CD4-positive, alpha-beta T cell (primary cell): ENCODE measurements at places on chromosomes 16 and 17.
A peak's percentile ranks its signal among the peaks of the same experiment; 100 is the strongest.

DNA sequence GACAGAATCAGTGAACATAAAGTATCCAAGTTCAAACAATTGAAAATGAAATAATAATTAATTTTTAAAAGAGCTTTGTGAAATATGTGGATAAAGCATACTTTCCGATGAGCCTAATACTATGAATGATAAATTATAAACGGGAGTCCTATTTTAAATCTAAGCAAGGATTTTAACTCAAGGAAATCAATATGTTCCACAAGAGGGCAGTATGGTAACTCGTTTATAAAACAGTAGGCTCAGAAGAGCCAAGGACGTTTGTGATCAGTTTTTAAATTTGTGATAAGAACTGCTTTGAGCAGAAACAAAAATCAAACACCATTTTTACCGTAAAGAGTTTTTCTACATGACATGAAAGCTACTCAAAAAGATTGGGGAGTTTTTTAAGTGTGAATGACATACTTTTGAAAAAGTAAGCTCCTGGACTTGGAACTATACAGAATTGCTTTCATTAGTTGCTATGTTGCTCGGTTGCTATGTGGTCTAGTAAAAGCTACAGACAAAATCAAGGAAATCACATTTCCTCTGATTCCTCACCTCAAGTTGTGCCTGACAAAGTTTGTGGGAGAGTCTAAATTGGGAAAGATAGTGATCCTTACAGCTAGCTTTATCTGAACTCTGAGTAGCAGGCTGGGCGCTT lies 11.8 kb upstream of the TEKT1 start:
- DNase-seq: no peak

DNA sequence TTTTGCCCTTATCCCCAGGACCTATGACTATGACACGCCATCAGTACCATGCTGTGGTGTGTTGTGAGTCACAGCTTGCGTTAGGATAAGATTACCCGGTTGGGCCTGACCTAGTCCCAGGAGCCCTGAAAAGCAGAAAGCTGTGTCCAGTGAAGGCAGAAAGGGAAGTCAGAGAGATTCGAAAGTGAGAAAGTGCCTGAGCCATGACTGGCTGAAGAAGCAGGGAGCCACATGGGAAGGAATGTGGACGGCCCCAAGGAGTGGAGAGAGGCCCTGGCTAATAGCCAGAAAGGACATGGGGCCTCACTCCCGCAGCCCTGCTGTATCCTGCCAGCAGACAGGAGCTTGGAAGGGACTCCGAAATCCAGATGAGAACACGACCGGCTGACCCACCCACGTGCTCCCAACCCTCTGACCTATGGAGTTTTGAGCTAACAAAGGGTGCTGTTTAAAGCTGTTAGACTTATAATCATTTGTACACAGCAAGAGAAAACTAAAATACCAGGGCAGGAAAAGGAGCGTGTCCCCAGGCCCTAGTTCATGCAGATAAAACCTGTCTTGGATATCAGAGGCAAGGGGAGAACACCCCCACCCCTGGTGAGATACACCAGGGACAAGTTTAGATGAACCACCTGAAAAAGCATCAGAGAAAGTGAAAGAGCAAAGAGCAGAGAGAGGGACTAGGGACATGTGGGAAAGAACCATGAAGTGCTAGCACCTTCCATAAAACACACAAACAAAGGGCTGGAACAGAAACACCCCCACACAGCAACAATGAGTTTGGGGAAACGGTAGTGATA lies 115.3 kb downstream of the SLC39A11 start:
- no peak for DNase-seq

DNA sequence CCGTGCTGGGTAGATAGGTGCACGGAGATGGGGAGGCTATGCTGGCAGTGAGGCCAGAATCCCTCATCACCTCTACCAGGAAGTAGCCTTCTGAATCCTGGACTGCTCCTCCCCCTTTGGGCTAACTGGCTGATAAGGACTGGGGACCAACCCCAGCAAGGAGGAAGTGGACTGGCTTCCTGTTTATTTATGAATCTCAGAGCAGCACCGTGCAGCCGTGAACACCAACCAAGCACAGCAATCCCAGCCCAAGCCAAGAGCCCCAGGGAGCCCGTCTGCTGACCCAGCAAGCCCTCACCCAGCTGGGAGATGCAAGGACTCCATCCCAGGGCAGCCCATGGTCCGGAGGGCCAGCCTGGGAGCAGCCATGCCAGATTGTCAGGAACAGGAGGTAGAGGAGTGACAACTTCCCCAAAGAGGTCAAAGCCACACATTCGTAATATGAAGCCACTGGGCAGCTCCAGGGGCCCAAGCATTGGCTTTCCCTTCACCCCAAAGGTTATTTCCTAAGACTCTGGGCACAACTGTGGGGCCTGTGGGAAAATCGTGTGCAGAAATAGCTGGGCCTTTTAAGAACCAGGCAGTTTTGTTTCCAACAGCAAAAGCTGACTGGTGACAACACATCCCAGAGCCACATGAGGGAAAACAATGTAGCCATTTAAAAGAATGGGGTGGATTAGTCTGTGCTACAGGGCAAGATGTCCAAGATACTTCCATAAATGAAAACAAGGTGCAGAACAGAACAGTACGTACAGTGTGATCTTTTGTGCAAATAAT lies 23.9 kb downstream of the PHB1 start:
- DNase-seq: peak; percentile 20

- no peak for DNase-seq
Measured at GRCh38 chr17:60577147-60577915, 22.7 kb upstream of the PPM1D start.

- DNase-seq: no peak
Measured at GRCh38 chr16:21638573-21638975, 13.8 kb downstream of the IGSF6 start.

DNA sequence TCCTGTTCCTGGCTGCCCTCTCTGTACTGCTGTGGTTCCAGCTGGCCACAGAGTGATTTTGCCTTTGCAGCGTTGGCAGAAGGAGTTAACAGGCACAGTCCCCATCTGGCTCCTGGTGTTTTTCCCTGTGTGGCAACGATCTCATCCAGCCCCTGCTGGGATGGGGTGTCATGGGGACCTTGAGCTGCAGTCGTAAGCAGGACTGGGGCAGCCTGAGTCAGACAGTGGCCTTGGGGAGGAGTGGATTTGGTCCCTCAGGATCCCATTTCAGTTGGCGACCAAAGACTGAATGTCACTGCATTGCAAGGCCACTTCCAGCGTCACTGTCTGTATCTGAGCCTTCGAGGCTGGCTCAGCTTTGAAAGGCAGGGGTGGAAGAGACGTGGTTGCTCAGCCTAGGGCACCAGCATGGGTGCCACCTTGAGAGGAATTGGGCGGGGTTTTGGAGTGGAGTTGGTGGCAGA lies 11.9 kb downstream of the TMEM94 start:
- DNase-seq: no peak

- DNase-seq: peak; percentile 1
Measured at GRCh38 chr17:81002409-81003361, 11.0 kb downstream of the CHMP6 start.

DNA sequence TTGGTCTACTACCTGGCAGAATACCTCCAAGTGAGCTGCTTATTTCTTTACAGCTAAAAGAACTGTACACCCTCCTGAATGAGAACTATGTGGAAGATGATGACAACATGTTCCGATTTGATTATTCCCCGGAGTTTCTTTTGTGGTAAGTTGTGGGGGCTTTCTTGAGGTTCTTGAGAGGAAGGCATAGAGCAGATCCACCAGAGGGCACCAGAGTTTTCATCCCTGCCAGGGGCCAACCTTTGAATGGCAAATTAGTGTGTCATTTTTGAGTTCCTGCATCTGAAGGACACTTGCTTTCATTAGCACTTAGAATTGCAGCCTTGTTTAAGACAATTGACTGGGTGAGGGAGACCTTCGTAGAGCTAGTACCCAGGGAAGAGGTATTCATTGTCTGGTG lies 35.0 kb downstream of the NMT1 start:
- DNase-seq: peak; percentile 24

DNA sequence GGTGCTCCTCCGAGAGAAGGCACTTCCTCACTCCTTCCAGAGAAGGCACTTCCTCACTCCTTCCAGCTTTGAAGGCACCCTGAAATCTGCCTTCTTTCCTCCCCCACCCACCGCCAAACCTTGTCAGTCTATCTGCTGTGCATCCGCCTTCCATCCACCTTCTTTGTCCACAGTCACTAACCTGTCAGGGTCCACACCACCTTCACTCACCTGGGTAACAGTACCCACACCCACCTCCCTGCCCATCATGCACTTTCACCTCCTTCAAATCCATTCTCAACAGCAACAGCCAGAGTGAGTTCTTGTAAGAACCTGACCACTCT lies 5.2 kb downstream of the CCDC102A start:
- DNase-seq: no peak

DNA sequence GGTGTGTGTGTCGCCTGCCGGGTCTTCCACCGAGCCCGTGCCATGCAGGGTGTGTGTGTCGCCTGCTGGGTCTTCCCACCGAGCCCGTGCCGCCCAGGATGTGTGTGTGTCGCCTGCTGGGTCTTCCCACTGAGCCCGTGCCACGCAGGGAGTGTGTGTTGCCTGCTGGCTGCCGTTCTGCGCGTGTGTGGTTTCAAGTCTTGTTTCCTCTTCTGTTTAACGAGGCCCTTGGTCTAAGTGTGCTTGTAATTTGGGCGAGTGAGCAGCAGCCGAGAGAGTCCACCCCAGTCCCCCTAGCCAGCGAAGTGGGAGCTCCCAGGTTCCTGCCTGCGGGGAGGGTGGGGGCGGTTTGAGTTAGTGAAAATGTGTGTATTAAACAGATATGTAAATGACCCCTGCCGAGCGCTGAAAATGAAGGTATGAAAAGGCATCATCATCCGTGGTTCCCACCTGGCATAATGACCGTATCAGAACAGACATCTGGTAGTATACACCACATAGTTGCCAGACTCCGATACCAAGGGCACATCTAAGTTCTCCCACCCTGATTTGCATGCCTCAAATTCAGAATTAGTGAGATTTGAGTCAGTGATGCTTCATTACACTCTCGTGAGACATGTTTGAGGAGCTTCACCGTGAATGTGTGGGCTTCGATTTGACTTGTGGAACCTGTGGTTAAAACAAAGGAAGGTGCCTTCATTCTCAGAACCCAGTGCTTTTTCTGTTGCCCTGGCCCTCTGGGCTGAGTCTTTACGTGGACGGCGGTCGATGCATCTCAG lies 114.5 kb upstream of the CHMP6 start:
- peak; percentile 7 for DNase-seq

GRCh38 chr17:39165178-39165840 lies 652 bp downstream of the ARL5C start:
- DNase-seq: no peak

DNA sequence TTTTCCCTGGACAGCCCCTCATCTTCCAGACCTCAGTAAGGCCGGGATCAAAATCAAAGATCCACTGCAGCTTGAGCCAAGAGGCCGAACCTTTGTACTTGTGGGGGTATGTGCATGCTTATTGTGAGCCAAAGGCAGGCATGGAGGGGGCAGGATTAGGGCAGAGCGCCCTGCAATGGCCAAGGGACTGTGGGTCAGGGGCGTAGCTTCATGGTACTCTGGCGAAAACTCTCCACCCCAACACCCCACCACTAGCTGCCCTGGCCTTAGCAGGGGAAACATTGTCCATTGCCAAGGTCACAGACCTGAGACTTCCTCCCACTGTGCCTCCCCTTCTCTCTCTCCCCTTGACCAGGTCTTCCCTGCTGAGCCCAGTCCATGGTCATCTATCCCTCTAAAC lies 90.1 kb downstream of the TMEM132E start:
- DNase-seq: no peak

GRCh38 chr16:4240624-4241023 lies 1.3 kb downstream of the SRL start:
- no peak for DNase-seq

DNA sequence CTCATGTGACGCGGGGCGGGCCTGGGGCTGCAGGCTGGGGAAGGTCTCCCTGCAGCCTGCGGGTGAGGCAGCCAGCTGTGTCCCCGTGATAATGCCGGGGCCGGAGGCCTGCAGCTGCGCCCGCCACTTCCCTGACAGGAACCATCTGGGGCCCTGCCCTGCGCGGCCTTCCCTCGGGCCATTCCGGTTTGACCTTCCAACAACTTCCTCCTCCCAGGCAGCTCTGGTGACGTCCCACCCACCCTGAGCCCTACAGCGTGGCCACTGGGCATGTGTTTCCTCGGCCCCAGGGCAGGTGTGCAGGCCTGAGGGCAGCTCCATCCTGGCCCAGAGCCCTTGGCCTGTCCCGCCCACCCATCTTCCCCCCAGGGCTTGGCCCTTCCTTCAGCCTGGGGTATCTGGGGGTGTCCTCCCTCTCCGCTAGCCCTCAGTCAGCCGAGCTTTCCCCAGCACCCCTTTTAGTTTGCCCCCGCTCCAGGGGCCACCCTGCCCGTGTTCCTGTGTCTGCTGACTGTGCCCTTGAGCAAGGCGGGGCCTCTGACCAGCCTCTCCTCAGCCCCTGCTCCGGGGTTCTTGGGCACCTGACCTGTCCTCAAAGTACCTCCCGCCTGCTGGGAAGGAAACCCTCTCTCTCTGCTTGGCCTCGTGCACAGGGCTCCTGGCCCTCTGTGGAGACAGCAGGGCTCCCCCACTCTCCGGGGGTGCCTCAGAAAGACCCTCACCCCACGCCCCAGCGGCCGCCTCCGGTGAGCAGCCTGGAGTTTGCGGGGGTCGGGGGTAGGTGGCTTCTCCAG lies at the start of gene CBFA2T3:
TSS of gene CBFA2T3 (minus strand) at position 190 of the 794 bp plus-strand sequence. CDS start 400 bp downstream, outside the sequence.
- no peak for DNase-seq

GRCh38 chr16:19822533-19822932 lies 62.1 kb downstream of the GPRC5B start:
- no peak for DNase-seq
